ENCODE measurements at places on chromosomes 2 and 18.

GRCh38 chr2:99659874-99660273 is 170.1 kb upstream of the REV1 start:
- no peak for DNase-seq

DNA sequence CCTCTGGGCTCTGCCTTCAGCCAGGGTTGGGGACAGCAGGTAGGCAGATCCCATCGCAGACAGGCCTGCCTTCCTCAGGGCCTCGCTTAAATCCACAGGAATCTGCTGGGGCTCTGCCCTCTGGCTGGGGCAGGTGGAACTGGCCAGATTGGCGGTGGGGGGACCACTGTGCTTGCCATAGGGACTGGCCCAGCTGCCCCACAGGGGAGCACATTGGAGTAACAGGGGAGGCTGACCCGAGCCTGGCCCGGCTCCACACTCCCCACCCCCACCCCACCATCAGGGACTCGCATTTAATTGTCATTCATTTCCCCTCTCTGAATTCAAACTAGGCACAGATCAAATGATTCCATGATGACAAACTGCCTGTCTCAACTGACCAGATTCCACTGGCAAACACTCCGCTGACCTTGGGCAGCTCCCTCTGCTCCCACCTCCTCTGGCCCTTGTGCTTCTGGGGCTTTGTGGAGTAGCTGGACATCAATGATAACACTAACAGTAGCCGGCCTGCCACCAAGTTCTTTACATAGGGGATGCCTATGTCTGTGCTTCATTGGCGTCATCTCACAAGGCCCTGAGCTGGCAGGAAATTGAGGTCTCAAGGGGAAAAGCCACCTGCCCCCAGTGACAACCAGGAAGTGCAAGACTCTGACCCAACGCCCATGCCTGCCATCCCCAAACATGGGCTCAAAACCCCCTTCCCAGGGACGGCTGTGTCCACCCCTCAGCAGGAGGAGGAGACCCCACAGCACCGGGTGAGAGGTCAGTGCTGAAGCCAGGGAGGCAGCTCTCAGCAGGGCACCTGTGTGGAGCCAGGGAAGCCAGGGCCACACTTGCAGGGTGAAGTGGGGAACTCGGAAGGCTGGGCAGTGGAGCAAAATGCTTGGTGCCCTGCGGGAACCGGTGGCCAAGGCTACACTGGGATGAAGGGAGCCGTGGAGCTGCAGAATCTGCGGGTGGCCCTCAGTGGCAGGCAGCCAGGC is 2.1 kb upstream of the B3GNT7 start:
- no peak for DNase-seq

- no peak for DNase-seq
Observed at GRCh38 chr2:218260742-218261422, at the start of gene GPBAR1. GPBAR1 (plus strand) TSS chr2:218261015; CDS start chr2:218262725, 1,710 bp downstream.

GRCh38 chr2:191165176-191165643 is 14.4 kb upstream of the STAT4 start:
- peak; percentile 16 for DNase-seq

DNA sequence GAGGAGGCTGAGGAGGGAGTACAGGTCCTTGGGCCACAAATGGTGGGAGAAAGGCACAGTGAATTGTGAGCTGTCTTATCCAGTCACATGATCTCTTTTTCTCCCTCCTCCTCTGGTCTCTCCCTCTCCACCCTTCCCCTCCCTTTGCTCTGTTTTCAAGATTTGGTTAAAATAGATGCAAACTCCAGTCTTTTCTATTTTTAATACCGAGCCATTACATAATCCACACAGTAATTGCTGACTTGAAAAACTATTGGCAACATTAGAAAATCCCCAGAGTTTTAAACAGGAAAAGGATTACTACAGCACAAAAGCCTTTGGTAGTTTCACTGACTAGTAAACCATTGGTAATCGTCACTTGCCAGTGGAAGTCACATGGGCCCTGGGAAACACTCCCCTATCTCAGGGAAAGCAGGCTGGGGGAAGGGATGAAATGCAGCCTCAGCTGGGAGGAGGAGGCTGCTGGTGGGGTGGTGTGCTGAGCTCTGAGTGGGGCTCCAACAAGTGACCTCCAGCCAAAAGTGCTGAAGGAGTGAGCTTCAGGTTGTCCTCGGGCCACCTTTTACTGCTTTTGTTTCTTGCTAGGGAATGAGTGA is 57.4 kb upstream of the PCBP1 start:
- DNase-seq = no peak
